ENCODE measurements at places on chromosomes 3 and 15.
A peak's percentile ranks its signal among the peaks of the same experiment; 100 is the strongest.

GRCh38 chr3:20743553-20744321 lies 557.7 kb upstream of the SGO1 start:
- no peak for DNase-seq

GRCh38 chr15:93852761-93853160 lies 378.6 kb upstream of the MCTP2 start:
- DNase-seq: no peak

GRCh38 chr15:101313041-101313761 lies 18.2 kb upstream of the SNRPA1 start:
- no peak for DNase-seq

- DNase-seq: no peak
Measured at GRCh38 chr3:60610441-60611112, 640.7 kb downstream of the FHIT start.

DNA sequence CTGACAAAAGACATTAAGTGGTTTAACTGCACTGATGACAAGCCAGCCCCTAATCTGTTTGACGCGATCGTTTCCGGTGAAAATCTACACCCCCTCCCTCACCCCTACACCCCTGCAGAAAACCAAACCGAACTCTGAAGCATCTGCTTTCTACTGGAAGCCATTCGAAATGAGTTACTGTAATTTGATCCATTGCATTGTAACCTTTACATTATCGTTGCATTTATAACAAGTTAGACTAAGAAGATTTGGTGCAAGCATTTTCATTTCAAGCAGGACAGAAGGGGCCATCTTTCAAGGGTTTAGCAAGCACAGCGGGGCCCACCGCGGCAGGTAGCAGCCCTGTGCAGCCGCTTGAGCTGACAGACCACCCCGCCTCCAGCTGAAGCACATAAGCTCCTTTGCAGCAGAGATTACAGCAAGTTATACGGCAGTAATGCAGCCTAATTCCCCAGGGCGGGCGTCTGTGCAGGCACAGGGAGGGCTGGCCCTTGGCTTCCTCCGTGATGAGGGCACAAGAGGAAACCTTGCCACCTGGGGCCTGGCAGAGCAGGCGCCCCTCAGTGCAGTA lies 79.3 kb downstream of the CHSY1 start:
- no peak for DNase-seq

DNA sequence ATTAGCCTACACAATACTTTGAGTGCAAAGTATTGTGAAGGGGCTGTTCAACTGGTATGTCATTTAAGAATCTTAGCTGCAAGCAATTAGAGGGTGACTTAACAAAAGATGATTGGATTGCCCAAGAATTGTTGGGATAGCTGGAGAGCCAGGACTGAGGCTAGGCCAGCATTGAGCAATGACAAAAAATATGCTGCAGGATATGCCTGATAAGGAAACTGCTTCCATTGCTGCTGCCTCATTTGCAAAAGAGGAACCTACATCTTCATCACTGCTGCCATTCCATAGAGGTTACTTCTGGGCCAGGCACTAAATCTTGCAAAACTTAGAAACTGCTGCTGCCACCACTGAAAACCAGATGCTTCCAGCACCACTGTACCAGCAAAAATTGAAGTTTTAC lies 108.0 kb upstream of the TBC1D5 start:
- DNase-seq: no peak

GRCh38 chr3:71252466-71252865 lies 331.1 kb downstream of the FOXP1 start:
- DNase-seq: no peak

GRCh38 chr3:189947948-189948723 lies 172.6 kb downstream of the P3H2 start:
- DNase-seq: peak; percentile 11

DNA sequence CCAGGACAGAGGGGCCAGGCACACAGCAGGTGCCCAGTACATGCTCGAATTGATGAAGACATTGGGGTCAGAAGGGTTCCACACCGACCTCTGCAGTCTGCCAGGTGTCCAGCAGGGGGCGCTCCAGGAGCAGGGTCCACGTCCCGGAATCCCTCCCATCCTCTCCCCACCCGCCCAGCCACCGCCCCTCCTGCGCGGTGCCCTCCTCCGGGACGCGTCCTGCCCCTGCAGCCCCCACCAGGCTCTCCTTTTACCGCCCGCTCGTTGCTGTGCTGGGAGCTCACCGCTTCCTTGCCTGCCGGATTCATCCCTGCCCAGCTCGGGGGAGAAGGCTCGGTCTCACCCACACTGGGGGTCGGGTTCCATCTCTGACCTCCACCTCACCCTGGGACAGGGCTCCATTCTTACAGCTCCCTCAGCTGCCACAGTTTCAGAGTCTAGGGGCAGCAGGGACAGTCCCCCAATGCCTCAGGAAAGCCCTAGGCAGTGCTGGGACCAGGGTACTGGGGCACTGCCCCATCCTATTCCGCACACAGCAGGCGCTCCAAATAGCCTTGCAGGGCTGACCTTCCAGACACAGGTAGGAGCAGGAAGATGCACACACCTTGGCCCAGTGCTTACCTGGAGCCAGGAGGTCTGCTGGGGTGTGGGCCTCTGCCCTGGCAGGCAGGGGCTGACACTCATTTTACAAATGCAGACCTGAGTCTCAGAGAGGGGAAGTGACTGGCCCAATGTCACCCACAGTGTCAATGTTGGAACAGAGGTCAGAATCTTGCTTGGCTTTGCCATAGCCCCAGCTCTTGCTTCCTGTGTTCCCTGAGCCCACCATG lies 31.0 kb downstream of the GRIP2 start:
- no peak for DNase-seq

- DNase-seq: no peak
Measured at GRCh38 chr3:195571361-195571760, 12.4 kb downstream of the APOD start.

- no peak for DNase-seq
Measured at GRCh38 chr3:78976200-78976599, 791.6 kb downstream of the ROBO1 start.

DNA sequence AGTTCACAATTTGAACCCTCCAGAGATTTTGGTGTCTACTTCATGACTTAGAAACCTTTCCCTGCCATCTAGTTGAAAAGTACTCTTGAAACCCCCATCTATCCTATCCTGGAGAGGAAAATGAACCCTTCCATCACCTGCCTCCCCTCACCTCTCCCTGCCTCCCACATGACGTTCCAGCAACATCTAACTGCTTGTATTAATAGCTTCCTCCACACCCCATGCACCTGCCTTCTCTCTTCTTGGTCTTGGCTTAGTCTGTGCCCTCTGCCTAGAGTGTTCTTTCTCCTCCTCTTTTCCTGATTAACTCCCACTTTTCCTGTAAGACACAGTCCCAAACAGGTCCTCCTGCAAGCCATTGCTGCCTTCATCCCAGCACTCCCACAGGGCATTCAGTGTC lies 107.8 kb downstream of the LIPC start:
- DNase-seq: no peak

GRCh38 chr3:113966172-113966571 lies 18.4 kb downstream of the ZDHHC23 start:
- DNase-seq: no peak

GRCh38 chr3:143820466-143821221 lies 27.6 kb downstream of the SLC9A9 start:
- DNase-seq: no peak

DNA sequence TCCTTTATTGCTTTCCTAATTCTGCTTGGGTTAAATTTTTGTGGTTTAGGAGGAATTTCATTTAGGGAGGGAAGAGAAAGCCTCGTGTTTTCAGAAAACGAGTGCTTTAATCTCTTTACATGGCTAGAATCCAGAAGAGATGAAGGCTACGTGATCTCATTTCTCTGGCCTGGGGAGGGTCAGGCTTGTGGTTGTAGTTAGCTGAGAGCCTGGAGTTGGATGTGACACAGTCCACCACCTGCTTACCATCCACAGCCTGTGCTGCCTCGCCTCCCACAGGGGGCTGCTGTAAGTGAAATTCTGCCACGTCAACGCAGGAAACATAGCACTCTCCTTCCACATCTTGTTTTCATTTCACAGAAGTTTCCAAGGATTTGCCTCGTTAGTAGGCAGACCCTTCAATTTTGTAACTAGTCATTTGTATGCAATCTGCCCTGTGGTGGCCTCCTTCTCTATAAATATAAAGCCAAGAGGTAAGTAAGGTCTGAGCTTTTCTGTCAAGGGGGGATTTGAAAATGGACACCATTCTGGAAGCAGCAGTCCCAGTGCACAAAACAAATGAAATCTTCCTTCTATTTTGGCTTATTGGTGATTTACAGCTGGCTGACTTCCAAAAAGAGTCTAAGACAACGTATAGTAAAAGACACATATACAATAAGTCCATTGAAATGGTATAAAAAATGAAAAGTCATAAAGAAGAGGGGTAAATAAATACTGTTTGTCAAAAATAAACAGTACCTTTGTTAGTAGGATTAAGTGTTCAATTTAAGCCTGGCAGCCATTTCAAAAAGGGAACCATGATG lies 3.4 kb downstream of the GXYLT2 start:
- DNase-seq: no peak

DNA sequence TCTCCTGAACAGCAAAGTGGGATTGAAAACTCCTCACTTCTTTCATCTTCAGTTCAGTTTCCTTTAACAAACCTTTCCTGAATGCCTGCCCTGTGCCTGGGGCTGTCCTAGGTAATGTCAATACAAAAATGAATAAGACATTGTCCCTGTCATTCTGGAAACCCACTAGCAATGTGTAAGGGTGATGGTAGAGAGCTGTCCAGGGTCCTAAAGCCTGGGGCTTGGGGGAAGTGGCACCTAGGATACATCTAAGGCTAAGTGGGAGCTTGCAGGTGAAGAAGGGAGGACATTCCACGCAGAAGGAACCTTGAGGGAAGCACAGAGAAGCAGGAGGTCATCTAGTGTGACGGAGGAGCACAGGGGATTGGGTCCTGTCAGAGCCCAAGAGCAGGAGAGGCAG lies 212.7 kb upstream of the PPP2R3A start:
- DNase-seq: no peak

GRCh38 chr3:160260587-160261270 lies 35.5 kb downstream of the C3orf80 start:
- no peak for DNase-seq

- no peak for DNase-seq
Measured at GRCh38 chr15:62109437-62109836, 42.7 kb downstream of the C2CD4A start.

DNA sequence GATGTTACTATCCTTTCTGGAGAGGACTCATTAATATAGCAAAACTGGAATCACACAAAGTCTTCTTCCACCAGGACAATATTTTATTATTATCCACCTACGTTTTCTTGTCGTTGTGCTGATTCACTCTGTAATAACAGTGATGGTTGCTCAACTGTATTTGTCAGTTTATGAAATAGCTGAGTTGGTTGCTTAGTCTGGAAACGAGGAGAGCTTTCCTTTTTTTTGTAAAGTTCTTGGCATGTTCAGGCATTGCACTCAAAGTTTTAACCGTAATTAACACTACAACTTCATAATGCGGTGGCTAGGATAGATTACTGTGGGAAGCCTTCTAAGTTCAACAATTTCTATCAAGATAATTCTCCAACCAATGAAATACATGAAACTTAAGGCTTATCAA lies 131.2 kb downstream of the RAP2B start:
- DNase-seq: no peak

DNA sequence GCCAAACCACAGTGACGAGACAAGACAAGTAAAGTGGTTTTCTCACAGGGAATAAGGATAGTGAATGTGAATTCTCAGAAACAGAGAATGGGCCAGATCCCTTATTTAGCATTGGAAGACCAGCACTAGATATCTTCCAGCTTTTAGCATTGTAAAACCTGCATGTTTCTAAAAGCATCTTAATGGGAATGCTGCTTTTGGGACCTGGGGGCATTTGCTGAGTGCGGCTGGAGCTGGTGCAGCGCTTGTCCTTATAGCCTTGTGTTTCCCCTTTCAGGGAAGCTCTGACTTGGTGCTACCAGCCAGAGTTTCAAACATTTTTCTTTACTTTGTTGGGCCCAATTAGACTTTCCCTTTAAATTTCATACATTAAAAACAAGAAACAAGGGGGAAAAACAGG lies 52.9 kb downstream of the CLSTN2 start:
- DNase-seq: no peak

GRCh38 chr3:22208844-22209243 lies 457.8 kb upstream of the ZNF385D start:
- no peak for DNase-seq

DNA sequence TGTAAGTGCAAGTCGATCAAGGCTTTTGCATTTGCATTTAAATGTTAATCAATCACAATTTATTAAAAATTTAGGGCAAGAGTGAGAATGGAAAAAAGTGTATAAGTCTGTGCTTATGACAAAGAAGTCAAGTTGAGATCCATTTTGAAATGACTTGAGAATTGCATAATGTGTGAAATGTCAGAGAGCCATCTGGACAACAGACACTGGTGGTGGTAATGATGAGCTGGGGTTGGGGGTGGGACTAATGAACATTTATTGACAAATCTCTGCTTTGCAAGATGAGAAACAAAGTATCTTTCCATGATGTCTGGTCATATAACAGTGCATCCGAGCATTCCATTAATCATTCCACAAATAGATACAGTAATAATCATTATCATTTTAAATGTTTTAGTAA lies 89.4 kb upstream of the ZBTB20 start:
- DNase-seq: no peak

DNA sequence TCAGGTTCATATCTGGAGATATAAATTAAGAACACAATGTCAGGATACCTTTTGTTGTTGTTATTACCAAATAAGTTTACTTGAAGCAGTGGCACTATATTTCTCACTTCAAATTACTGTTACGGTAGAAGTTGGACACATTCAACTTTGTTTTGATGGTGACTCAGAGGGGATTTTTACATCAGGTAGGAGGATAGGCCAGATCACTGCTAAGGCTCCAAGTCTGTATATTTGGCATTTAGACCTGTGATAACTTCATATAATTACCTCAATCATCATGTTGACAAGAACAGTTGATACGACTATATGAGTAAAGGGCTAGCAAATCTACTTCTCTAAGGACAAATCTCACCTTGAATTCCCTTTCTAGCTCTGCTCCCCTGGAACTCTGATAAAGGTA lies 15.6 kb downstream of the LZTFL1 start:
- DNase-seq: no peak

- DNase-seq: no peak
Measured at GRCh38 chr15:77454951-77455350, 34.3 kb downstream of the HMG20A start.

DNA sequence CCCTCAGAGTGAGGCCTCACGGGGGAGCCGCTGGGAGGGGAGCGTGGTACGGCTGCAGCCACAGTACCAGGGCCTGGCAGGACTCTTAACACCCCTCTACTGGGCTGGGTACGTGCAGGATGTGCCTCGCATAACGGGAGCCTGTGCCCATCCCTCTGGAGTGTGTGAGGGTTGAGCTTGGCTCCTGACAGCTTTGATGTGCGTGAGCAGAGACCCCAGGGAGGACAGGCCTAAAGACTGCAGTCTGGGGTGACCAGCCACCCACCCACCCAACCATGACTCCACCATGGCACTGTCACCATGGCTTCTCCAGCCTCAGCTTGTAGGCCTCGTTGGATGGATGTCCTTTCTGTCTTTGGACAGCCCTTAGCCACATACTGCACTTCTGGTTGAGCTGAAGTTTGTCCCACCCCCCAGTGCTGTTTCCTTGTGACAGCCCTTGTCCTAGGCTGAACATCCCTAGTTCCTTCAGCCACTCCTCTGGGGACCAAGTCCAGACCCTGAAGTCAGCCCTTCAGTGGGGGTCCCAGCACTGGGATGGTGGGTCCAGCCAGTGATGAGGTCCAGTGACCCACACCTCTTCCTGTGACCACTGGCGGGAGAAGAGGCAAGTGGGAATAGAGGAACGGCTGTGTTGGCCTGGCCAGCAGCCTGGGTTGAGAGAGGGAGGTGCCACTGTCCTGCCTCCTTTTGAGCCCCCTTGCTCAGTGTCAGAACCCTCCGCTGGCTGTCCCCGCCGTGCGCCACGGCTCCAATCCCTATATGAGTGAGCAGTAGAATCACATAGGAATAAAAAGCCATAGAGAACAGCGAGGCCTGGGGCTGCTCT lies 6.1 kb downstream of the GLYCTK start:
- no peak for DNase-seq

GRCh38 chr15:84981711-84982300 lies at the start of gene PDE8A:
Gene PDE8A (plus strand): TSS chr15:84981856. CDS start chr15:84982163, 307 bp downstream.
- no peak for DNase-seq

Data from DMS79 (cell line).